Activated effector memory CD4-positive, alpha-beta T cell treated with anti-CD3 and anti-CD28 coated beads, Interleukin-2, amount 50 U/mL, for 16 hours (primary cell): ENCODE measurements at places on chromosomes 5 and 9.
A peak's percentile ranks its signal among the peaks of the same experiment; 100 is the strongest.

DNA sequence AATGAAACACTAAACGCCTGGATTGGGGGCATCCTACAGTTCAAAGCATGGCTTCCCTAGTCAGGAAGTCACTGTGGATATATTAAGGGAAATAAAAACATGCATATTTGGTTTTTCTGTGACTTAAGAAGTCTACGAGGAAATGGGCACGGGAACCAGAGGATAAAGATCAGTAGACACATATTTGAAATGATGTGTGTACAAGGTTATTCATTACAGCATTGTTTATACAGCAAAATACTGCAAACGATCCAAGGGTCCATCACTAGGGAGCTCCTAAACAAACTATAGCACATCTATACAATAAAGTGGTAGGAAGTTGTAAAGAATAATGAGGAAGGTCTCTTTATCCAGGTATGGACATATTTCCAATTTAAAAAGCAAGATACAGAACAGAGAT is 71.8 kb downstream of the EFNA5 start:
- DNase-seq: no peak

GRCh38 chr5:112995764-112996618 is 19.4 kb downstream of the DCP2 start:
- DNase-seq: peak; percentile 91

GRCh38 chr9:81116340-81117137 is 572.8 kb downstream of the TLE1 start:
- DNase-seq: no peak

DNA sequence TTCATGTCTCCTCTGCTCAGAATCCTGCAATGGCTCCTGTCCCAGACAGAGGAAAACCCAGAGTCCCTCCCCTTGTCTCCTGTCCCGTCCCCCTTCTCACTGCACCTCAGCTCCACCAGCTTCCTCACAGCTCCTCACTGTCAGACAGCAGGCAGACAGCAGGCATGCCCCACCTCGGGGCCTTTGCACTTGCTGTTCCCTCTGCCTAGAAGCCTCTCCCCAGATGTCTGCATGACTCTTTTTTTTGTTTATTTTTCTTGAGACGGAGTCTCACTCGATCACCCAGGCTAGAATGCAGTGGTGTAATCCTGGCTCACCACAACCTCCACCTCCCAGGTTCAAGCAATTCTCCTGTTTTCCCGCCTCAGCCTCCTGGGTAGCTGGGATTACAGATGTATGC is 8.8 kb upstream of the SLC6A7 start:
- no peak for DNase-seq

DNA sequence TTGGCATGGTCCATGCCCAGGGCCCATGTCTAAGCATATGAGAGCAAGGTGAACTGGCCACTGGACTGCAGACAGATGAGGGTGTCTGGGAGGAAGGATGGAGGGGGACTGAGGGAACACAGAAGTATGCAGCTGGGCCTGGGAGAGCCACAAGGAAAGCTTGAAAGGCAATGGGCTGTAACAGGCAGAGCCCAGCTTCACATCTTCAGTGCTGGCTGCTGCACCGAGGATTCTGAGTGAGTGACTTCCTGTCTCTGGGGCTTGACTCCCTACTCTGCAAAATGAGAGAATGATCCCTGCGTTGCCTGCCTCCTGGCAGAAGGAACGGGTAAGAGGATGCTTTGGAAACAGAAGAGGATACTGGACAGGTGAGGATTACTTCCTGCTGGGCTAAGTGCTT is 29.0 kb downstream of the COL15A1 start:
- no peak for DNase-seq

- no peak for DNase-seq
Observed at GRCh38 chr5:50547303-50547702, 106.2 kb upstream of the EMB start.

- no peak for DNase-seq
Observed at GRCh38 chr5:81626524-81626923, 124.4 kb downstream of the SSBP2 start.

DNA sequence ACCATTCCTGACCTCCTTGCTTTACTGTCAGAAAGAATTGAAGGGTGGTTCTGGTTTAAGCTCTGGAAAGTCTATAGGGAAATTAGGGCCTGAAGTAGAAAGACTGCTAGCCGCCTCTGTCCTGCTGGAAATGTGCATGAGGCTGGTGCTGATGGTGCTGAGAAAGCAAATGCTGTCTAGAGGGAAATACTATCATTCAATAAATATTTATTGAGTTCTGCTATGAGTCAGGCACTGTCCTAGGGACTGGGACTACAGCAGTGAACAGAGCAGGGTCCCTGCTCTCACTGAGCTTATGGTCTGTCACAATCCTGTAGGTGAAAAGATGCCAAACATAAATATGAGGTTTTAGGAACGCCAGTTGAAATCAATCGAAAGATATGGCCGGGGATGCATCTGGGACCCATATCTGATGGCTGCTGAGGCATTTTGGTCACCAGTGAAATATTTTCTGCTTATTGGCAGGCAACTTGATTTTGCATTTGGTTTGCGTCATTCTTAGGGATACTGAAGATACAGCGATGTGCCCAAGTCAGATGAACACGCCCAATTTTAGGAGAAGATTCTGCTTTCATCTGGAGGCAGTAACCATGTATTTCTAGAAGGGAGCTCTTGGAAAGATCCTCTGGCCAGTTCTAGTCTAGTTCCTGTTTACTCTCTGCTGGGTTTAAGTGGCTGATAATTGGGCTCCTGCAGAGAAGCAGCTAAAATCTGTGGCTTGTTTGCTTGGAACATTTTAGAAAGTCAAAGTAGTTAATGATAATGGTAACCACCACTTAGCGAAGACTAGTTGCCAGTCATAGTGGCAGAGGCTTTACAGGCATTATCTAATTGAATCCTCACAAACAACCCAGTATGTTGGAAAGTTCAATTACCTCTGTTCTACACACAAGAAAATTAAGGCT is 73.3 kb downstream of the INSYN2B start:
- DNase-seq: no peak

GRCh38 chr5:87007737-87008136 is 259.9 kb upstream of the RASA1 start:
- DNase-seq: no peak

- DNase-seq: no peak
Observed at GRCh38 chr5:96149021-96149420, 187.4 kb upstream of the ELL2 start.

- no peak for DNase-seq
Observed at GRCh38 chr9:130023994-130024596, 18.9 kb downstream of the FNBP1 start.

DNA sequence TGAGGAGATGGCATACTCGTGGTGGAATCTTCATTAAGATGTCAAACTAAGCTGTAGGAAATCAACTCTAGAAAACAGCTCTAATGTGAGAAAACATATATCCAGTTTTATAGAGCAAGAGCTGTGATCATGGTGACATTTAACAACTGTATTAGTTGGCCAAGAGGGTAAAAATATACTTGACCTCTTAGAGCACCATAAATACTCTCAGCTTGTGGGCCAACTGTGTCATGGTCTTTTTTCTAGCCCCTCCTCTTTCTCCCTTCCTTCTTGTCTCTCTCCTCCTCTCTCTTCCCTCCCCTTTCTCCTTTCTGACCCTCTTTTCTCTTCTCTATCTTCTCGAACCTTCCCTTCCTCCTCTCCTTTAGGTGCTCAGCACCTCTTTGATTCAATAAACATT is 54.7 kb downstream of the TMC1 start:
- no peak for DNase-seq

DNA sequence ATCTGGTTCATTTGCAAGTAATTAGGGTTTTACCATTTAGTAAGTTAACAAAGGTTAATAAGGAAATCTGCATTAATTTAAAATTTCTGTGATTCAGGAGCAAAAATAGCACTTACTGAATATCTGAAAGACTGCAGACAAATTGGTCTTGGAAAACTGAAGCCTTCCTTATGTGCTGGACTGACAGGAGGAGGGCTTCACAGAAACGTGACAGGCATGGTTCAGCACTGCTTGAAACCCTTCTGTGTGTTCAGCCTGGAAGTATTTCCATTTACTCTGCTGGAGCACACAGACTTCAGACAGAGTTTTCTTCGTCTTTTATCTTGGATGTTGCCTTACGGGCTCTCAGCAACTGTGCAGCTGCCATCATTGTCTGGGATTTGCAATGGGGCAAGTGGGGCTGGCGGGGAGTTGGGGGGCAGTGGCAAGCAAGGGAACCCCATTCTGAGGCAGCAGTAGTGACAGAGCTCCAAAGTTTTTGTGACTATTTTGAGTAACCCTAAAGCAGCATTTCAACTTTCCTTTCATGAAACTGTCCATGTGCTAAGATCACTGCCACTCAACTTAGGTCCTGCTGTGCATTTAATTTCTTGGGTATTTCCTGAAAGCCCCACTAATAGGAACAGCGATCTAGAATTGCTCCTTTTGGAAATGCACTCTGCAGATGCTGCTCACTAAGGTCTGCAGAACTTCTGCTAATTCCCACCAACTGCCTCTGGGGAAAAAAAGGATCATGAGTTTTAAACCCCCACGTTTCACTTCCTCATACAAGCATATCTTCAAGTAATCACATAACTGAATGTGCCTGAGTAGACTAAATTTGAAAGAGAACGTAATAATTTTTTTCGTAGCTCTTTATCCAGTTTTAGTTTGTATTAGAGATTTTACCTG is 56.6 kb downstream of the KCNN2 start:
- DNase-seq: no peak

DNA sequence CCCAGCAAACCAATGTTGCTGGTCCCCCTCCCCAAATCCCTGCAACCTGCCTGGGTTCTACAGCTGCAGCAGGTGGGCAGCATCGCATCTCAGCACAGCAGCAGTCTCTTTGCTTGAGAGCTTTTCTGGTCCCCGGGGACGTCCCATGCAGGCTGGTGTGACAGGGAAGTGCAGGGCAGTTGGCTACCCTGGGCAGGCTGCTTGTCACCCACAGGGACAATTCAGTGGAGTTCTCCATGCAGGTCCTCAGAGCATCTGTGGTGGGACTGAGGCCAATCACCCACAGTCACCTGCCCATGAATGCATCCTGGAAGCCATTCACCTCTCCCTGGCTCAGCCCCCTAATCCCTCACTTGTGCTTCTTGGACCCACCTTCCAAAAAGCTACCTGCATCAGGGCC is 43.9 kb upstream of the SEMA4D start:
- no peak for DNase-seq
